ENCODE measurements at places on chromosomes 11 and 22. TPM values are rescaled to one million over a fixed set of nuclear protein-coding genes. Genes with fewer than 3 reads are reported as not detected.
A peak's percentile ranks its signal among the peaks of the same experiment; 100 is the strongest.

GRCh38 chr11:113048820-113049768 lies 87.9 kb downstream of the NCAM1 start:
- peak; percentile 71 for DNase-seq
- no peaks in the 10 kb centered on the region for H3K27me3 ChIP-seq
- no peaks in the 10 kb centered on the region for H3K36me3 ChIP-seq
- H3K4me3 ChIP-seq: no peak overlapping the region
- no peak overlapping the region for H3K27ac ChIP-seq

- no peaks in the 10 kb centered on the region for H3K27me3 ChIP-seq
- no peak overlapping the region for H3K27ac ChIP-seq
- no peak overlapping the region for H3K4me3 ChIP-seq
- DNase-seq: peak; percentile 92
- peaks cover 8% of the 10 kb centered on the region for H3K4me1 ChIP-seq
- no peaks in the 10 kb centered on the region for H3K36me3 ChIP-seq
Observed at GRCh38 chr11:34302046-34302921, 55.5 kb downstream of the ABTB2 start.

The RAG1 gene
- total RNA-seq: 0.99 TPM

DNA sequence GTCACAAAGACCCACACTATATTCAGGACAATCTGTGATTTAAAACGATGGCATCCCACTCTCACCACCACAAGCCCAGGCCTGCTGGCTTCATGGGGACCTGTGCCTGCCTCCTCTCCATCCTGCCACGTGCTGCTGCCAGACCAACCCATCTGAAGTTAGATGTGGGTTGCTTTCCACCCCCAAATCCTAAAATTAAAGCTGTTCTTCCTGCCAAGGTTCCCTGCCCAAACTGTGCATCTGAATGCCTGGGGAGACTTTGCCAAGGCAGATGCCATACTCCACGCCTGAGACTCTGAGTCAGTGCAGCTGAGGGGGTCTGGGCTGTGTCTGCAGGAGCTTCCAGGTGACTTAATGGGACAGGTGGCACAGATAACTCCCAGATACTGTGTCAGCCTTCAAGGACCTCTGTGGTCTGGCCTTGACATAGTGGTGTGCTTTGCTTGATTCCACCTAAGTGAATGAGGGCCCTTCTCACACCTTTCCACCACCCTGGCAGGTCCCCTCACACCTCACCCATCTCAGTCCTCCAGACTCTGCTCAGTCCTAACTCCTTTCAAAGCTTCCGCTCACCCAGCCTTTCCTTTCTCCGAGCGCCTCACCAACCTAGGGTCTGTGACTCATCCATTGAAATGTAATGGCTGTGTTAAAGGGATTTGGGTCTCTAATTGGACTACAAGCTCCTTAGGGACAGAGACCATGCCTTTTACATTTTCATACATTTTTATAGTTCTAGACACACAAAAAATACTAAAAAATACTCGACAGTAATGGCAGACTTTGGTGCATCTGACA lies 18.6 kb downstream of the ADAMTS8 start:
- H3K4me3 ChIP-seq: no peak overlapping the region
- peaks cover 22% of the 10 kb centered on the region for H3K4me1 ChIP-seq
- no peak for DNase-seq
- H3K27me3 ChIP-seq: no peaks in the 10 kb centered on the region

DNA sequence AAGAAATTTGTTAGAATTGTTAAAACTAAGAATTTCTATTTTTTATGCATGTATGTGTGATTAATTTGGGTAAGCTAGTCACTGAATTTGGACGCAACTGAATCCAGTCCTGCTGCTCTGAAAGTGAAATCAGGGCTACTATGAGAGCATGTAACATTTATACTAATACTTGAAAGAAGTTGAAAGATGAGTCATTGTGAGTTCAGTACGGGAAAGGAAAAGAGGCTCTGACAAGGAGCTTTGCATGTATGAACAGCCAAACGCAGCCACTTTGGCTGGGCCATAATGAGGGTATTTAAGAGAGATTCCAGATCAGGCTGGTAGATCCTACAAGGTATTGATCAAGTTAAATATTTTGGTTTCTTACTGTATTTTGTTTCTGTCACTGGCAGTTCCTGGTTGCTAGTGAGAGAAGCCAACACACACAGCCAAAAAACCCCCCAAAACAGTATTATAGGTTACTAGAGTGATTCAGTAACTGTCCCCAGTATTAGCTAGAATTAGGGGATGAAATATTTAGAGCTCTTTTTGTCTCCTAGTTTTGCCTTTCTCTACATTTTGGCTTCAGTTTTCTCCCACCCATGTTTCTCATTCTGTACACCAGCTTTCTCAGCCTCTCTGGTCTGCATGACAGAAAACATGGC lies 14.1 kb downstream of the AASDHPPT start:
- no peak overlapping the region for H3K27ac ChIP-seq
- H3K4me1 ChIP-seq: peaks cover 5% of the 10 kb centered on the region
- H3K27me3 ChIP-seq: no peaks in the 10 kb centered on the region
- no peak overlapping the region for H3K4me3 ChIP-seq
- DNase-seq: peak; percentile 84

GRCh38 chr11:93591247-93591898 lies 48.2 kb upstream of the SMCO4 start:
- H3K36me3 ChIP-seq: no peaks in the 10 kb centered on the region
- no peak overlapping the region for H3K27ac ChIP-seq
- no peak overlapping the region for H3K4me3 ChIP-seq
- peaks cover 2% of the 10 kb centered on the region for H3K27me3 ChIP-seq
- no peaks in the 10 kb centered on the region for H3K4me1 ChIP-seq
- DNase-seq: peak; percentile 72

The CNTN5 gene
- total RNA-seq: not detected

The HTR3B gene
- total RNA-seq: not detected

The GPR152 gene
- total RNA-seq: not detected

- no peak overlapping the region for H3K27ac ChIP-seq
- H3K27me3 ChIP-seq: no peaks in the 10 kb centered on the region
- H3K4me1 ChIP-seq: peaks cover 7% of the 10 kb centered on the region
- H3K36me3 ChIP-seq: no peaks in the 10 kb centered on the region
- H3K4me3 ChIP-seq: no peak overlapping the region
- DNase-seq: peak; percentile 81
Observed at GRCh38 chr11:3959015-3959902, 103.8 kb downstream of the STIM1 start.

The ABCG4 gene
- total RNA-seq: under 0.01 TPM

The TRIM64 gene
- not detected for total RNA-seq
